ENCODE measurements at places on chromosomes 1 and 21. TPM values are rescaled to one million over a fixed set of nuclear protein-coding genes. Genes with fewer than 3 reads are reported as not detected.

Gene PPIAL4G
- not detected for total RNA-seq

Gene USH2A
- not detected for total RNA-seq

Gene DNAJC8
- 57.2 TPM for total RNA-seq

Gene IGSF9
- 41.8 TPM for total RNA-seq

DNA sequence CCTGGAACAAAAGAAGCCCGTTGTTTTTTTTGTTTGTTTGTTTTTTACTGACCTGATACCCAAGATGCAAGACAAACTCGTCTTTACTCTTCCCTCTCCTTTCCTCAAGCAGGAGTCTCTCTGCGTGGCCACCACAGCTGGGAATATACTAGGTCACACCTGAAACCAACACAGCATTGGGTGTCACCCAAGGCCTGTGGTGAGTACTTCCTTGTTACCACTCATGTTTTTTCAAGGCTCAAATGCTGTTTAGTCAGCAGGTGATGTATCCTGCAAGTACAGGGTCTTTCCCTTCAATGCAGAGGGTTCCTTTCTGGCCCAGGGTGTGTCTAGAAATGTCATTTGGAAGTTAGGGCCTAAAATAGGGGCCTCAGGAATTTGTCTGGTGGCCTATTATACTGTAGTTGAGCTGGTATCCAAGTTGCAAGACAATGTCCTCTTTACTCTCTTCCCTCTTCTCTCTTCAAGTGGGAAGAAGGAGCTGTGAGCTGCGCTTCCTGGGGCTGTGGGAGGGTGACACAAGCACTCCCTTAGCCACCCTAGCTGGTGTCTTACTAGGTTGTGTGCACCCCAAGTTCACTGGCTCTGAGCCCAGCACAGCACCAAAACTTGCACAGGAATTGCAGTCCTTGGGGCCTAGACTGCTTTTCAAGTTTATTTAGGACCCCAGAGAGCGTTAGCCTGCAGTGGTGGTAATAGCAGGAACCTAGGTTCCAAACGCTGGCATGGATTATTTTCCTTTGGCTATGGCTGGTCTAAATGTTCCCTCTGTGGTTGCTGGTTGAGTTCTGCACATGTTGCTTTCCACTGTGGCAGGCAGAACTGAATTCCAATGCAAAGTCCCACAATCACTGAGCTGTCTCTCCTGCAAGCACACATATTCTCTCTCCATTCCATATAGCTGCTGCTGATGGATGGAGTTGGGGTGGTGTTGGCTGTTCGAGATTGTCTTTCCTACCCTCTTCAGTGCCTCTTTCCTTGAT is 91.4 kb upstream of the LYPLAL1 start:
- DNase-seq = no peak

DNA sequence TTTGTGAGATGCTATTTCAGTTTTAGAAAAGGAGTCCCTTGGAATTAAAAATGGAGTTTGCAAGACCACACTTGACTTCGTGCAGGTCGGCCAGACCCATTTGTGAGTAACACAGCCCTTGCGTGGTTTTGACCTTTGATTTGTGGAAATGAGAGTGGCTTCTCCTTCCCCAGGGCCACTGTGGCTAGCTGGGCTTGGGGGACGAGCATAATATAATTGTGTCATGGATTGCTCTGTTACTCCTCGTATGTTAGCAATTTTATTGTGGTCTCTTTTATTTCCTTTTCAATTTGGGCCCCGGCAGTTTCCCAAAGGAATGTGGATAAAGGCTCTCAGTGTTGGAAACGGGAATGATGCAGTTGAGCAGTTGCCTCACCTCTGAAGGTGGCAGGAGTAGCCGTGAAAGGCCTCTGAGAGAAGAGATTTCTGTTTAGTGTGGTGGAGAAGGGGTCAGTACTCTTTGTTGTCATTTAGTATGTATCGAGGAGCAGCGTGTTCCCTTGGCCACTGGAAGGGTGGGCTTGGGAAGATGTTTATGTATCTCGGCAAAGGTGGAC is 194.6 kb downstream of the PBX1 start:
- no peak for DNase-seq

Gene FMO5
- 22.9 TPM for total RNA-seq

GRCh38 chr1:210645582-210646257 is 317.0 kb downstream of the HHAT start:
- no peak for DNase-seq

Gene ARMH1
- 5.1 TPM for total RNA-seq

All from colonic mucosa (tissue), 4 donors.